HuH-7.5 (cell line): ENCODE measurements at places on chromosomes 12 and 14.

GRCh38 chr12:5099591-5099990 lies 55.9 kb downstream of the KCNA5 start:
- DNase-seq: no peak

DNA sequence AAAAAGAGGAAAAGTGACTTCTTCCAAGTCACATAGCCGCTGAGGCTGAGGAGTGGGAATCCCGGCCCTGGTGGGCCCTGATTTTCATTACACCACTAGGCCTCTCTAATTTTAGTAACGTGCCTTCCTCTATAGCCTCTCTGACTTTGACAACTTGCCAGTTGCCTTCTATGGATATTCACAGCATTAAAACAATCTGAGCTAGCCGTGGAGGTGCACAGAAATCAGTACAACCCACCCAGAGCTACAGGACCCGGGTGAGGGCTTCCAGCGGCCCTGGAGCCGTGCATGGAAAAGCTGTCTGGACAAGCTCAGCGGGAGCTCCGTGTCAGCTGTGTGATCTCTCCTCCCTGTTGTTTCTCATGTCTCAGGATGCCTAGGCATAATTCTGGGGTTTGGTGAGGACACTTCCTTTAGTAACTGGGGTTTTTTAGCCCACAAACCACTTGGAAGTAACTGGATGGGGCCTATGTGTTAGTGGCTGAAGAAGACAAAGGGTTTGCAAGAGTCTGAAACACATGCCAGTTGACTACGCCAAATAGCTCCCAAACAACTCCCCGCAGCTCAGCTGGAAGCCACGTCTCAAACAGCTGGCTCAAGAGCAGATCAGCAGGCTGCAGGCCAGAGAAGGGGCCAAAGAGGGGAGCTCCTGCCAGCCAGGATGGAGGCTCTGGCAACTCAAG lies 53.0 kb downstream of the SSH1 start:
- no peak for DNase-seq

GRCh38 chr14:49896966-49897365 lies 4.1 kb downstream of the ARF6 start:
- no peak for DNase-seq

DNA sequence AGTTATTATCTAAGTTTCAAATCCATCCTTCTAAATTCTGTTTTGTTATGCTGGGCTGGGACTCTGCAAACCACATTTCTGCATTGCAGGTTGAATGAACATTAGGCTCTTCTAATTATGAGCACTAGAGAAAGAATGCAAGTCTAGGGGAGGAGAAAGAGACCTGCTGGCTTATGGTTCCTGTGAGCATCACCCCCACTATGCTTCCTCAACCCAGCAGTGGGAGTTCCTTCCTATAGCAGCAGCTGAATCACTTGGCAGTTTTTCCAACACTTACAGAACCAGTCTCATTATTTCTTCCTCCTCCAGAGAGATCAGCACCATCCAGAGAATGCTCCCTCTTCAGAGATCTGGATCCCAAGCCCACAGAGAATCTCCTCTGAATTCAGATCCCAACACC lies 297.7 kb upstream of the CLEC14A start:
- no peak for DNase-seq

GRCh38 chr14:35539969-35540368 lies 6.0 kb downstream of the INSM2 start:
- no peak for DNase-seq

DNA sequence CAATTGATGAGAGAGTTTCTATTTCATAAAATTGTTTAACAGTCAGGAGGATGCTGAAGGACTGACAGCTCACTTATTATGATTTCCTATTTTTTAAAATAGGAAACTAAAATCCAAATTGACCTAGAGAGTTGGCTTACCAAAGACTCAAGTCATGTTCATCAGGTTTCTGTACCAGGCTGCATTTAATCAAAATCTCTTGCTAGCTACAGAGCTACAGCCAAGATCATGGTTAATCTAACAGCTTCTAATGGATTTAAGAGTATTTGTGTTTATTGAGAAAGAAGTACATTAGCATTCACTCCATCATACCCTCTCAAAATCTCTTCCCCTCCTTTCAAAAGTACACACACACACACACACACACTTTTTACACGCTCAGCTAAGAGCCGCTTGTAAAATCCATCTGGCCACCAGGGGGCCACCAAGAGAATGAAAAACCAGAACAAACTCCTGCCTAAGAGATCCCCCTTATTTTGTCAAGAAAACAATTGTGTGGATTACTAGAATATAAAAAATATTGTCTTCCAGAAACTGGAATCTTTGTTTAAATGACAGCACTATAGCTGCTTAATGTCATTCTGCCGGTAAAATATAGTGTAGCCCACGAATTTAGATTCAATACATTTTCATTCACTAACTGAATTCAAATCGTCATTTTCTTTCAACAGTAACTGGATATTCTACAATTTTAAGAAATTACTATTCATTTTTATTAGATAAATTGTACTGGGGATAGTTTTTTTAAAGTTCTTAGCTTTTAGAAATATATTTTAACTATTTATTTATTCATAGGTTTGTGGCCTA lies 334.0 kb downstream of the BTG1 start:
- DNase-seq: no peak

DNA sequence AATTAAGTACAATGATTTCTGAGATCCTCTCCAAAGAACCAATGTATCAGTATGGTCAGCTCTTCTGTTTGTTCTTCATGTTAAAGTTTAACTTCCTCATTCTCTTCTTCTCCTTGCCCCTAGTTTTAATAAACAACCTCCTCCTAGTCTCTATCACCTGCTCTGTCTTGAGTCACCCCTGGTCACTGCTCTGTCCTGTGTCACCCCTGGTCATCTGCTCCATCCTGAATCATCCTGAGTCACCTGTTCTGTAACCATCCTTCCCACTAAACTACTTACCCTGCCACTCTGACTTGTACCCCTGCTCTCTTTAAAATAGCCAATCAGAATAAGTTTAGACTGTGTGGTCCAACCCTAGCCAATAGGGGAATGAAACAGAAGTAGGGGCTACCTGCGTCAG lies 100.5 kb downstream of the ALG10B start:
- DNase-seq: no peak

GRCh38 chr12:95663525-95663924 lies 112.2 kb upstream of the USP44 start:
- no peak for DNase-seq

DNA sequence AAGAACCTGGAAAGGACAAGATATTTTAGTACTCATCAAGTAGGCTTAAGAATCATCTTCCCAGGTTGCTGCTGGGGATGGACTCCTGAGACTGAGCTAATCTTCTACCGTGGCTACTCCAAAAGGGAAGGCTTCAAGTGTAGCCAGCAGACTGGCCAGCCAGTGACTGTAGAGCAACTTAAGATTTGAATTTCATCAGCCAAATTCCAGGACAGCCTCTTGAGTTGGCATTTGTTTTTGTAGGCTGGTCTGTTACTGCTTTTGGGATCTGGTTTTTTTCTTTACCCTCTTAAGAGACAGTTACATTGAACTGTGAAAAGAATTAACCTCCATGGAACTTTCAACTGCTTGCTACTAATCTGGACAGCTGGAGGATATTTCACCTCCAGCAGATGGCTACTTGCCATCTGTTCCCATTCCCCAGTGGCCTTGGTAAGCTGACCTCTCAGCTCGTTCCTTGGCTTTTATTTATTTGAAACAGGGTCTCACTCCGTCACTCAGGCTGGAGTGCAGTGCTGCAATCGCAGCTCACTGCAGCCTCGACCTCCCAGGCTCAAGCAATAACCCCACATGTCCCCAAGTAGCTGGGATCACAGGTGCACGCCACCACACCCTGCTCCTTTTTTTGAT lies 20.7 kb downstream of the VTI1B start:
- DNase-seq: no peak

GRCh38 chr14:79698298-79698711 lies 513.0 kb downstream of the DIO2 start:
- DNase-seq: no peak

DNA sequence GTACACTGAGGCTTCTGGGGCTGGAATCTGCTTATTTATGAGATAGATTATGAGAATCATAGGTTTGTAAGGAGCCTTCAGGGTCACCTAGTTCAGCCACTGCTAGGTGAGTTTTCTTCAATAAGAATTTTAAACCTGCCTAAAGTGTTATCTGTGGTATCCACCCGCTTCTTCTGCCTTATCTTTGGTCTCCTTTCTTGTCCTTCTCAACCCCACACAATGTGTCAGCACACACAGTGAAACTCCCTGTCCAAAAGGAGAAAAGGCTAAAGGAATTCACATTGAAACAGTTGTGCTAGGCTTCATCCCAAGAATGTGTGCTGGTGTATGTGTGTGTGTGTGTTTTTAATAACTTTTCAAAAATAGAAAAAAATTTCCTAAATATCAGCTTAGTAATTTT lies 259.3 kb upstream of the BTG1 start:
- DNase-seq: no peak

DNA sequence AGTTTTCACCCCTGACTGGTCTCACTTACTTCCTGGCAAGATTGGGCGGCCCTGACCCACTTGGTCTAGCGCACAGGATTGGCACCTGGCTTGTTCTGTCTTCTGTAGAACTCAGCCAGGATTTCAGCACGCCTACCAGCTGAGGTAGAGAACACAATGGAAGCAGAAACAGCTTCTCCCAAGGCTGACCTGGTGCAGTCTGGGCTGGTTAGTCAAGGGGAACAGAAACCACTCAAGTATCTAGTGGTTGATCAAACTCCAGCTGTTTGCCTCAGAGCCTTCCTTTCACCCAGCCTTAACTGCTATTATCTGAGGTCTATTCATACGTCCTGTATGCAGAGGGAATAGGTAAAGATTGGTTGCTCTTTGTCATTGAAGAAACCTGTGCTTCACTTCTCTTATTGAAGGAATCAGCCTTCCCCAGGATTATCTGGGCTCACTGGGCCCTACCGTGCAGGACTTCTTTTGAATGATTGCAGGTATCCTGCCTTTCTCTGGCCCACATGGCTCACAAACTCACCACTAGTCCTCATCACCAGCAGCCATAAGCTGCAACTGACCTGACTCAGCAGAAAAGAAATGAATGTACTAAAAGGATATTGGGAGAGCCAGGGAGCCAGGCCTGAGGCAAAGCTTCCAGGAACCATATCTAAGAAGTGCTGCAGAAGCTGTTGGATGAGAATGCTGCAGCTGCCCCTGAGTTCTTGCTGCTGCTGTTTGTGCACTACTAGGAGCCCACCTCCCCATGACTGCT lies 2.5 kb upstream of the PLEKHD1 start:
- DNase-seq: no peak

DNA sequence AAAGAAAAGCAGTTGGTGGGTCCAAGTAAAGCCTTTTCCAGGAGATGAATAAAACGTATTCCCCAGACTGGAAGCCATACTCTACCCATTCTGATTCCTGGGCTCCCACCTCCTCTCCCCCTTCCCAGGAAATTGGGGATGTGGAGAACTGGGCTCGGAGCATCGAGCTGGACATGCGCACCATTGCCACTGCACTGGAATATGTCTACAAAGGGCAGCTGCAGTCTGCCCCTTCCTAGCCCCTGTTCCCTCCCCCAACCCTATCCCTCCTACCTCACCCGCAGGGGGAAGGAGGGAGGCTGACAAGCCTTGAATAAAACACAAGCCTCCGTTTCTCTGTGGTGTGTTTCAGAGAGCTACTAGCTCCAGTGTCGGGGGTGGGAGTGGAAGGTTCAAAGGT lies 822 bp upstream of the RDH5 start:
- no peak for DNase-seq

DNA sequence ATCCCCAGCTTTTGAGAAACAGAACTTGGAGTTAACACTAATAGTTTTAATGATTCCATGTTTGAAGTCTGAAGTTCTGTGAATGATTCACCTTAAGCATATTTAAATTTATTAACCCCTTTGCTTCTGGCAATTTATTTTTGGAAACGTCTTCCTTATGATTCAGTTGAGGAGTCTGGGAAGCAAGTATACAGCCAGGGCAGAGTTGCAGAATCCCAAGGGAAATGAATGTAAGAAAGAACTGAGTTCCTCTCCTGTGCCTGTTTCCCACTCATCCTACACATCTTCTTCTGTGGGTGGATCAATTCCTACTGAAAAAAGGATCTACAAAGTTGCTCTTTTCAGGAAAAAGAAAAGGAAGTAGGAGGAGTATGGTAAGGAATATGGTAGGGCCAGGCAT lies 108.2 kb upstream of the CCDC91 start:
- no peak for DNase-seq

GRCh38 chr12:66538970-66539369 lies 139.9 kb downstream of the GRIP1 start:
- no peak for DNase-seq

GRCh38 chr12:113837084-113837483 lies 129.0 kb downstream of the RBM19 start:
- no peak for DNase-seq

- no peak for DNase-seq
Observed at GRCh38 chr14:35576260-35576659, 42.3 kb downstream of the INSM2 start.

- DNase-seq: no peak
Observed at GRCh38 chr14:97456958-97457357, 659.8 kb downstream of the VRK1 start.

DNA sequence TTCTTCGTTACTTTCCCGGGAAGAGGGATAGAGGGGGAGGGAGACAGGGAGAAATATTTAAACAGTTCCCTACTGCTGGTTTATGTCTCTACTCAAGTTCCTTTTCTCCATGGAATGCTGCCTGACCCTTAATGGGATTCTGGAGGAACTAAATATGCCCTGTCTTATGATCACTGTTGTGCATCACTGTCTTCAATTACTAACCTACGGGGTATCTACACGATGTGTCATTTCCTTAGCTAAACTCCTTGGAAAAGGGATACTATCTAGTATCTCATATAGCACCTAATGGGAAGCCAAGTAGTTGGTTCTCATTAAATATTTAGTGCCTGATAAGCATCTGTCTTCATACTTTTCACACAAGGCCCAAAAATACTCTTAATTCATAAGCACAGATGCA lies 37.5 kb upstream of the FBLN5 start:
- DNase-seq: no peak

- DNase-seq: no peak
Observed at GRCh38 chr12:7144414-7145120, 14.4 kb downstream of the CLSTN3 start.

DNA sequence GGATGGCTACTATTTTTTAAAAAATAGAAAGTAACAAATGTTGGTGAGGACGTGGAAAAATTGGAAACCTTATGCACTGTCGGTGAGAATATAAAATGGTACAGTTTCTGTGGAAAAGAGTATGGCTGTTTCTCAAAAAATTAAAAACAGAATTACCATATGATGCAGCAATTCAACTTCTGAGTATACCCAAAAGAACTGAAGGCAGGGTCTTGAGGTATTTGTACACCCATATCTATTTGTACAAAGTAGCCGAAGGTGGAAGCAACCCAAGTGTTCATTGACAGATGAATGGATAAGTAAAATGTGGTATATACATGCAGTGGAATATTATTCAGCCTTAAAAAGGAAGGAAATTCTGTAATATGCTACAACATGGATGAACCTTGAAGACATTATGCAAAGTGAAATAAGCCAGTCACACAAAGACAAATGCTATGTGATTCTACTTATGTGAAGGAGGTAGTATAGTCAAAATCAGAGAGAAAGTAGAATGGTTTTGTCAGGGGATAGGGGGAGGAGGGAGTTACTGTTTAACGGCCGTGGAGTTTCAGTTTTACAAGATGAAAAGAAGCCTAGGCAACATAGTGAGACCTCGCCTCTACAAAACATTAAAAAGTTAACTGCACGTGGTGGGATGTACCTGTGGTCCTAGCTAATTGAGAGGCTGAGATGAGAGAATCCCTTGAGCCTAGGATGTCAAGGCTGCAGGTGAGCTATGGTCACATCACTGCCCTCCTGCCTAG lies 38.4 kb upstream of the CCT2 start:
- no peak for DNase-seq
